ENCODE measurements at places on chromosomes 7 and 10.

DNA sequence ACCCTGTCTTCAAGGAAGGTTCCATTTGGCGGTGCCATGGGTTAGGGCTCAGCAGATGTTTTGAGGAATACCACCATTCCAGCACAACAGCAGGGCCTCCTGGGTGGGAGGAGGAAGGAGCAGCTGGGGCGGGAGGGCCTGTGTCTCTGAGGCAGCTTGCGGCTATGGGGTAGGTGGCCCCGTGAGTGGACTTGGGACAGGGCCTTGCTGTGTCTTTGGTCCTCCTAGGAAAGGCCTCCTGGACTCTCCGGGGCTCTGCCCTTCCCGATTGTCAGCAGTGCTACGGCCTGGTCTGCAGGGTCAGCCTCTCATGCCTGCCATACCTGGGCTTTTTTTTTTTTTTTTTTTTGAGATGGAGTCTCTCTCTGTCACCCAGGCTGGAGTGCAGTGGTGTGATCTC is 96.7 kb downstream of the PAXIP1 start:
- no peak for DNase-seq

- no peak for DNase-seq
Observed at GRCh38 chr7:47252675-47253074, 329.2 kb downstream of the TNS3 start.

- no peak for DNase-seq
Observed at GRCh38 chr7:1040790-1041189, 3.6 kb upstream of the GPR146 start.

DNA sequence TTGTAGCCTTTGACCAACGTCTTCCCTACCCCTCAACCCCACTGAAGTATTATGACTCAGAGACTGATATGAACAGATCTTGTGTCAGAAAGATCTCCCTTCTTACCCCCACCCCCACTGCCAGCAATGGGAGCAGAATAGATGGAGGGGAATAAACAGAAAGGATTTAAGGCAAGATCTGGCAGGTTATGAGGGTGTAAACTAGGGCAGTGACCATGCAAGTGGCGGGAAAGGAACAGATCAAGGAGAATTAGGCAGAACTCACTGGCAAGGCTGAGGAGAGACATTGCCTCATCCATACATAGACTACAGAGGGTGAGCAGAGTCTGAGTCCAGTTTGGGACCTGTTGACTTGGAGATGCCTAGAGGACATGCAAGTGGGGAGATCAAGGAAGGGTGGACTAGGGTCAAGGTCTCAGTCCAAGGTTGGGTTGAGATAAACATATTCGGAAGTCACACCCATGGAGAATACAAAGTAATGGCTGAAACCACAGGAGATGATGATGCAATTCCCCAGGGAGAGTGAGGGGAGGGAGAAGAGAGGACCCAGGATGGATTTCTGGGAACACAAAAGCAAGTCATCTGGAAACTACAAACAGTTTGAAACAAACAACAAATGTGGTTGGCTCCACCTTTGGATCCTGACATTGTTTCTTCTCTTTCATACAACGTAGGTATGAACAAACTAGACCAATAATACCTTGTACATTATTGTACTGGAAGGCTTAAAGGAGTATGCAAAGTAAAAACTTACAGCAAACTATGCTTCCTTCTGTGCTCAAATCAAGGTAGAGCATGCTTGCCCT is 44.9 kb upstream of the IL6 start:
- DNase-seq: no peak

GRCh38 chr10:27620430-27621397 is 116.6 kb downstream of the RAB18 start:
- no peak for DNase-seq

GRCh38 chr7:137936509-137937201 is 65.2 kb downstream of the CREB3L2 start:
- no peak for DNase-seq

DNA sequence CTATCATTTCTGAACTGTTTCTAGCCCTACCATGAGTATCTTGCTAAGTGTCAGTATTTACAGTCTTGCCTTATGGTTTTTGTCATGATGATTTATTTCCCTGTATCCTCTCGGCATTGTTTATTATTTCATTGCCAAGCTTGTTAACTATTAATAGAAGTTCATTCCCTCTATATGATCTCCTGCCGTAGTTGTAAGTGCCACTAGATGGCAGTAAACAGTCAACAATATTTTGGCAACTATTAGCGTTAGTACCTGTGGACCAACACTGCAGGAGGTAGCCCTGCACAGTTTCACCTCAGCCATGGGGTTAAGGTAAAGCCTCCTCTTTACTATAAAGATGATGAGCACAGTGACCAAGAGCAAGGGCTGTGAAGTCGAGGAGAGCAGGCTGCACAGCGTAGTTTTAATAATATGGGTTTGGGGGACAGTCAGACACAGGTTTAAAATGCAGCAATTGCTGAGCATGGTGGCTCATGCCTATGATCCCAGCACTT is 26.1 kb upstream of the CCNJ start:
- peak; percentile 33 for DNase-seq

- no peak for DNase-seq
Observed at GRCh38 chr7:56811081-56811480, 321.2 kb downstream of the ZNF479 start.

- DNase-seq: no peak
Observed at GRCh38 chr7:134834689-134835462, 55.4 kb downstream of the CALD1 start.

DNA sequence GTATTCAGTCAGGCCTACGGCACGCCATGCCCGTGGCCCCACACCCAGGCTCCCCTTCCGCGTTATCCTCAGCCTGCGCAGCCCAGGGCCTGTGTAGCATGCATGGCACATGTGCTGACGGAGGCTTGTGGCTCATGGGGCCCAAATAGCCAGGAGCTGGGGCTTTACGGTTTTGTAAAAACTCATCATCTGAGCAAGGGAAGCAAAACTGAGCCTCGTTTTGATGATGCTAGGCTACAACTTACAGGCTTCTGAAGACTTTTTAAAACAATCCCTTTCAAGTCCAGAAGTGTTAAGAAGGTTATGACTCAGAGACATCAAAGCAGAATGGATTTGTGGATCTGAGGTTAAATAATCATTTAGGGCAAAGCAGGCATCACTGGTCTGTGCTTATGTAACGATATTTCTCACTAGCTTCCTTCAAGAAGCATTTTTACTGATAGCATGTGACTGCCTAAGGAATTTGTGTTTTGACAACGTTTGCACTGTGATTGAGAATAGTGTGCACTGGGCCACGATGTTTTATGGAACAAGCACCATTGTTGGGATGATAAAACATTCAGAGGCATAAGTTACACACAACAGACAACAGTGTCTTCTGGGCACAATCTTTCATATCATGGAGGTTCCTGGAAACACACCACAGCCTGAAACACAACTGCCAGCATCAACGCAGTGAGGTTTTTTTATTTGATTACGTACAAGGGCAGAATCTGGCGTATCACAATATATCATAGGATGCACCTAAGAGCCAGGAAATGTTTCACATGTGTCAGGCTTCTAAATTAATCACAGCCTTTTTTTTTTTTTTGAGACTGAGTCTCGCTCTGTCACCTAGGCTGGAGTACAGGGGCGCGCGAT is 274.3 kb downstream of the CCDC3 start:
- DNase-seq: no peak

- DNase-seq: no peak
Observed at GRCh38 chr7:29593459-29593858, 29.8 kb downstream of the PRR15 start.

DNA sequence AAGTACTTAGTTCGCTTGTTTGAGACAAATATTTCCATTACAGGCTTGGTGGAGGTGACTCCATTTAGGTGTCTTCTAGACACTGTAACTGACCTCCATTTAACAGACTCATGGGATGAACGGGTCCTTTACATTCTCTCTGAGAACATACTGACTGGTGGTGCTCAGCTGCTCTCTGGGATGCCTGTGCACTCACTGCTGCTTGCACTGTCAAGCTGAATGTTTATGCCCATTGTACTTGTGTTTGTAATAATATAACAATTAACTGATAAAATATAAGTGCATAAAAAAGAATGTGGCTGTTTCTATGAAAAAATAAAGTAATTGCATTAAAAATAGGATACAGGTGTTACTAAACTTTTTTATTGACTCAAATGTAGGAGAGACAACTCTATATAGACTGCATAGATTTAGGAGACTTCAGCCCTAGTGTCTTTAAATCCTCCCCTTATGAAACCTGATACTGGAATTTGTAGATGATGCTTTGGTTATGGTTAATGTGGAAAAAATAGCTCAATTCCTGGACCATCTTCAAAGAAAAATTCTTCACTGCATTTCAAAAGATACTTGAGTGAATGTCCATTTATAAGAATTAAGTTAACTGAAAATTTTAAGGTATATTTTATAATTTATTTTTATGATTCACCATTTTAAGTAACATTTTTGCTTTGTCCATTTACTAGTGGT is 85.4 kb downstream of the CDK14 start:
- DNase-seq: no peak

GRCh38 chr10:35126062-35126529 is 550 bp upstream of the CREM start:
- DNase-seq: no peak

GRCh38 chr7:26675143-26675887 is 189.1 kb downstream of the SKAP2 start:
- no peak for DNase-seq

DNA sequence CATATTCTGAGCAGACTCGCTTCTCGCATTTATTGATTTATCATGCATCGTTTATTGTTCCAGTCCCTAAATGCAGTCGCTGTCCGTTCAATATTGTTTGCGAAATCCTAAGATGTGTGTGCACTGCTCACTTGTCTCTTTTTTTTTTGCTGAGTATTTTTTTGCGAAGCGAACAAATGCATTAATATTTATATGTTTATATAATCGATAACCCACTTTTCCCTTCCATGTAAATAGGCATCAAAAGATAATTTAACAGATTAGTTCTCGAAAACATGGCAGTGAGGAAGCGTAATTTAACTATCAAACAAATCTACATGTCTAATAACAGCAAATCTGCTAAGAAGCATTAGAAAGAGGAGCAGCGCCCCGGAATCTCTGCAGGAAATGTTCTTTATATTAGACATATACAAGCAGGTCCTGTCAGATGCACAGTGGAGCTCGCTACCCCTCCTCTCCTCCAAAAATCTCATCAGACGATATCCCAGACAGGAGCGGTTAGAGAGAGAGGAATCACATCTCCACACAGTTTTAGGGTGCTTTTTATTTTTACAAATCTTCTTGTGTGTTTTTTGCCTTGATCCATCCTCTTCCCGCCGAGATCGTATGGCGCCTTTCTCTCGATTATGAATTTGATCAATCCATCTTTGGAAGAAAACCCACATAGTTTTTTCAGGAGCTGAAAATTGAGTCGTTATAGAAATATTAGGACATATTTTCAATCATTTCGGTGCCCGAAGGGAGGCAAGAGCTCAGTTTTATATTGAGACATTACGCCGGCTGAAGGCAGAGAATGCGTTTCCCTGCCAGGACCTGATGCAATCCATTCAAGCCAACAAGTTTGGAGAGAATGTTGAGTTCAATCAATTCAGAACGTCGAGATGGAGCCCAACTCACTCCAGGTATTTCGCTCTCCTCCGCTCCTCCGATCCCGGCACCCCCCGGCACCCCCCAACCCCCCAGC is at the start of gene ARID5B:
TSS of gene ARID5B (plus strand) at position 871 of the 964 bp plus-strand sequence. CDS start at position 882, 11 bp downstream.
- DNase-seq: peak; percentile 12

DNA sequence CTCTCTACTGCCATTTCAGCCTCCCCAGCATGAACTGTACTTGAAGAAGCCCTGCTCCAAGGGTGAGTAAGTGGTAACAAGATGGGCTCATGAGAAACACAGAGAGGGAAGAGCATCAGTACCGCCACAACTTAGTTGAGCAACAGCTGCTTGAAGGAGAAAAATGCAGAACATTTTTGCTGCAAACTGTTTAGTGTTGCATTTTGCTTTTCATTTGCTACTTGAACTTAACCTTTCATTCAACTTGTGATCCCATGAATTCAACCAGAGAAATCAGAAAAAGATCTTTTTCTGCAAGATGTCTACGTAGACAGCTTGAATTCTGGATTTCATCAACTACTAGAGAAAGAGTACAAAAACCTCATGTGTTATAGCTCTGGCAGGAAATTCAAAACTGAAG is 40.7 kb downstream of the ANK3 start:
- DNase-seq: no peak

- no peak for DNase-seq
Observed at GRCh38 chr7:137996386-137996851, 5.5 kb downstream of the CREB3L2 start.

- DNase-seq: no peak
Observed at GRCh38 chr7:140889645-140890044, 35.1 kb downstream of the BRAF start.

DNA sequence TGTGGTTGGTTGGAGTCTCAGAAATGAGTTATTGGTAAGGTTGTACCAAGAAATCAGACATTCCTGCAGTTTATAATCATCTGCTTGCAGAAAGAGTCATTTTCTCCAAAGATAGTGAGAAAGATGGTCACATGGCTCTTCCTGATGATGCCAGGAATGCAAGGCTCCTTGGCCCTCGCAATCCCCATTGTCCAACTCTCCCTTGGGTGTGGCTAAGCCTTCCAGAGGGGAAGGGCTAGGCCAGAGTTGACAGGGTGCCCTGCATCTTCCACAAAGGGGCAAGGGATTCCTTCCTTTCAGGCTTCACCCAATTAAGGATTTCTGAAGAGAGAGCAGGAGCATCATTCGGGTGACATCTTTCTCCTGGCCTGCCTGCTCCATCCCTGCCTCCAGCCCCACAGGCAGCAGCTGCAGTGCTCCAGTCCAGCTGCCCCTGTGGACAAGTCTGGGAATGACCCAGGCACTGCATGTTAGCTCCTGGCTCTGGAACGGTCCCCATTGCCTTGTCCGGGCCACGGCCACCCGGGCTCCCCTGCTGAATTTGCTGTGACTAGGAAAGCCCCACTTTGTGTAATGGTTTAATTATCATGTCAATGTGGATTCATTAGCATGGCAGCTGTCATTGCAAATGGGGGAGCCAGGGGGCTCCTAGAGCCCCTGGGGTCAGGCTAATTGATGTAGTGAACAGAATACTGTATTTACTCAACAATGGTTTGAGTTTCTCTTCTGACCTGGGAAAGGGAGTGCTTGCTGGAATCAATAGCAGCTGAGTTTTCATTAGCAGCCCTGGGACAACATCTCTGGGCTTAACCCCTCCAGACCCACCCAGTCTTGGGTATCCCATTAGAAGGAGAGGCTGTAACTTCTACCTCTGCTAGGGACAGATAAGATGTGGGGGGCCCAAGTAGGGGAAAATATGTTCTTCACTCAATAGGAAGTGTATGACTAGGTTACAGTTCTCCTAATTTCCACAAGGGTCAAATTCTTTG is 112.6 kb upstream of the TBX20 start:
- DNase-seq: no peak

All from NCI-H1105 (cell line).